ENCODE measurements at places on chromosomes 4 and X. TPM values are rescaled to one million over a fixed set of nuclear protein-coding genes. Genes with fewer than 3 reads are reported as not detected.

Gene DMRTC1
- 0.27 TPM for total RNA-seq

Gene LANCL3
- total RNA-seq: 0.88 TPM

Gene BEND4
- total RNA-seq: not detected

Gene CDX4
- total RNA-seq: not detected

Gene AFP
- not detected for total RNA-seq

Gene OTUD4
- 43.7 TPM for total RNA-seq

Gene DMRTC1B
- not detected for total RNA-seq

Gene PAK3
- total RNA-seq: 50.0 TPM

Gene PITX2
- not detected for total RNA-seq

Gene MAOB
- total RNA-seq: 9.5 TPM

Gene ARHGAP36
- total RNA-seq: not detected

Gene CTSO
- total RNA-seq: 31.9 TPM

Gene PFKFB1
- total RNA-seq: 1.3 TPM

Gene FAM114A1
- 80.1 TPM for total RNA-seq

Gene MAGEE2
- not detected for total RNA-seq

Gene TEX11
- total RNA-seq: not detected

Gene SFRP2
- 15.0 TPM for total RNA-seq

Gene PACRGL
- total RNA-seq: 38.1 TPM

Gene PDGFRA
- total RNA-seq: 108 TPM

Gene ARX
- not detected for total RNA-seq

Gene TMEM144
- total RNA-seq: 34.3 TPM

Gene SMIM20
- total RNA-seq: 39.1 TPM

Gene RPL34
- 735 TPM for total RNA-seq

Gene GPC3
- total RNA-seq: 28.2 TPM

Gene UGT2B7
- not detected for total RNA-seq

Gene KLHL13
- 1.9 TPM for total RNA-seq

Gene BEX1
- 41.5 TPM for total RNA-seq

Gene BEND2
- not detected for total RNA-seq

Gene GPM6B
- total RNA-seq: 6.1 TPM

Gene H2BW2
- total RNA-seq: not detected

Gene YIPF7
- not detected for total RNA-seq

Gene EGFL6
- not detected for total RNA-seq

Gene PABPC4L
- 2.5 TPM for total RNA-seq

Gene TEX13A
- total RNA-seq: not detected

Gene CENPVL2
- not detected for total RNA-seq

Gene C4orf50
- total RNA-seq: 0.15 TPM

Gene ARR3
- not detected for total RNA-seq

Gene G3BP2
- total RNA-seq: 130 TPM

Gene RIBC1
- 1.4 TPM for total RNA-seq

Gene CHRDL1
- total RNA-seq: 75.8 TPM

Gene PALLD
- 311 TPM for total RNA-seq
